GM12865 (cell line): ENCODE measurements at places on chromosomes 2 and 18.

GRCh38 chr18:33577685-33578517 lies at the start of gene ASXL3:
Gene ASXL3, plus strand, starts transcription at chr18:33578219. Its CDS starts 413 bp downstream, at chr18:33578632.
- peak; percentile 7 for DNase-seq

DNA sequence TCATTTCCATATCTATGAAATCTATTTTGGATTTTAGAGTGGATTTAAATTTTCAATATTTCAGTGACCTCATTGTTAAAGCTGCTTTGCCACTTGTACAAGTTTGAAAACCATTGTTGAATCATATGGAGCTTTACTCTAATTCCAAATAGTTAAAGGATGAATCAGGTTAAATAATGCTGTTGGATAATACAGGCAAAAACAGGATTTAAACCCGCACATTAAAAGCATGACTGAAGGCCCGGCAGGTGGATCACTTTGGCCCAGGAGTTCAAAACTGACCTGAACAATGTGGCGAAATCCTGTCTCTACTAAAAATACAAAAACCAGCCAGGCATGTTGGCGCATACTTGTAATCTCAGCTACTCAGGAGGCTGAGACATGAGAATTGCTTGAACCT lies 68.3 kb downstream of the RIF1 start:
- no peak for DNase-seq

DNA sequence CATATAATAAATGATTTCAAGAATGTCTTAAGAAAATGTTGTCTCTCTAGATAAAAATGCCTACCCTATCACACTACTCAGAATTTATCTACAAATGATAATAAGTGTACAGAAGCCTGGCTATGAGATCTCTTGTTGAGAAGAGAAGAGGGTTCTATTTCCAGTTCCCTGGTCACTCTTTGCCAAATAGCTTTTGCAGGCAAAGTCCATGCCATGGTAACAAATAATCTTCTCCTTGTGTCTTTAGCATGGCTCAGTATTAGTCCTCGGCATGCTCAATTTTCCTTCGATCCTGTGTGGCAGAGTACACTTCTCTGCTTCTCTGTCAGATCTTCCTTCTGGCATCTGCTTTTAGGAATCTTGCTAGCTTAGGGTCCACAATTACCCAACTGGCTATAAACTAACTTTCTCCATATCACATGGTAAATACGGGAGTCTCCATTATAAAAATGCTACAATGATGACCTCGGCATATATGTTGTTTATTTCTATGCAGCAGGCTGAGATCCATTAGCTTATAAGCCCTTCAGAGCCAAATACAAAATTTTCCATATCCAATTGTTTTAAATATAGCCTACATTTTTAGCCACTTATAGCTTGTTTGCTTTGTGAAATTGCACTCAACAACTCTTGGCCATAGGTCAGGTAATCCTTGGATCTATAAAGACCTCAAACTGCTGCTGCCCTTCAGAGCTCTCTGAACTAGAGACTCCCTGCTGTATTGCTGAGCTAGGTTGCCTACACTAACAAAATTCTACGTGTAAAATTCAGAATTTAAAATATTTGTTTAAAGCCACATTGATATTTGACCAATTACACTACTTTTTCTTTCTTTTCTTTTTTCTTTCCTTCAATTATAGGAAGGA lies 157.5 kb downstream of the FSIP2 start:
- DNase-seq: no peak

GRCh38 chr2:227828477-227828912 lies 14.9 kb downstream of the CCL20 start:
- no peak for DNase-seq

- no peak for DNase-seq
Measured at GRCh38 chr18:79580498-79581171, 99.0 kb upstream of the CTDP1 start.

DNA sequence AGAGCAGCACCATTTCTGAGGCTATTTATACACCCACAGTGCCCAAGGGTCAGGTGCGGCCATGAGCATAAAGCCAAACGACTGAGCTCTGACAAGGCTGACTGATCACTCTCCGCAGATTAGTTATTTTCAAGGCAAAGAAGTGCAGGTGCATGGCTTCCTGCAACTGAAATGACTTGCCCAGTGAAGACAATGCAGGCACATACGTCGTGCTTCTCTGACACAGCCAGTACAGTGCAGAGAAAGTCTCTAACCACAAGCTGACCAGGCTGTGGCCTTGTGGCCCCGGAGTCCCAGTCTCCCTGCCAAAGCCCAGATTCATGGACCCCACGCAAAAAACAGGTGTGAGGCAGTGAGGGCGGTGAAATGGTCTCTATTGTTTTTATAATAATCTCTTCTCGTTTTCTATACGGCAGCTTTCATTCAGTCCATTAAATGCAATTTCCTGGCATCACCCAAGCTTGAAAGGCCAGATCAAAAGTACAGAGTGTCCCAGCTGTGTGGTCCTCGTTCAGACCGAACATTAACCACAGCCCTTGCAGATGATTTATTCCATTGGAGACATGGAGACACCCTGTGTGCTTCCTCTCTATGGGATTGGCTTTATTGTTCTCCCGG lies 447.0 kb upstream of the ID2 start:
- peak; percentile 95 for DNase-seq

GRCh38 chr2:183126635-183127034 lies 2.4 kb downstream of the NUP35 start:
- DNase-seq: no peak

DNA sequence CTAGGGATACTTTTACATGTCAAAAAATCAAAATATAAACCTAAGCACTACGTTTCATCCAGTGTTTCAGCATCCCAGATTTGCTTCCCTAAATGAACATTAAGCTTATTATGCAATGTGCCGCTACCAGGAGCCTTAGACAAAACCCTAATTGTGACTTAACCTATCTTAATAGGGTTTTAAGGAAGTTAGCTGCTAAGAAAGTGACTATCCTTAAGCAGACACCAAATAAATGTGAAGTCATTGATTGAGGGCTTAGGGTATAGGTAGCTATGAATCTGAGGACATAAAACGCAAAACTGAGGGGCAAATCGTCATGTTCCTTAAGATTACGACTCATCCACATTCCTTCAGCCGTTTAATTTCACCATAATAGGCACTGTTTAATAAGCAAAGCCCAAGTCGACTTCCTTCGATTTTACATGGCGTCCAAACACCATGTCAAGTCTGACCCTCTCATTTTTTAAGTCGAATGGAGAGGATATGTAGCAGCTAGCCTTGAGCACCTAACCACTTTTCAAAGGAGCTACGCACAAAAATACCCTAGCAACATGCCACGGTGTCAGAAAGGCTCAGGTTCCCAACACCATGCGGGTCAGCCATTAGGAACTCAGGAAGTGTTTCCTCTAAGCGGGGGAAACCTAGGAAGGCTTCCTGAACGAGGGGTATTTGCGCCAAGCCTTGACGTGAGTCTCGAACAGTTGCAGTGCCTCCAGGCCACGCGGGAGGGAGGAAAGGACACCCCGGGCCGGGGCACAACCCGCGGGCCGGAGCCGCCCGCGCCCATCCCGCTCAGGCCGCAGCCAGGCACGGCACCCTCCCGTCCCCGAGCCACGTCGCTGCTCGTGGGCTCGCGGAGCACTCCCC lies 1.0 kb downstream of the HDLBP start:
- no peak for DNase-seq

DNA sequence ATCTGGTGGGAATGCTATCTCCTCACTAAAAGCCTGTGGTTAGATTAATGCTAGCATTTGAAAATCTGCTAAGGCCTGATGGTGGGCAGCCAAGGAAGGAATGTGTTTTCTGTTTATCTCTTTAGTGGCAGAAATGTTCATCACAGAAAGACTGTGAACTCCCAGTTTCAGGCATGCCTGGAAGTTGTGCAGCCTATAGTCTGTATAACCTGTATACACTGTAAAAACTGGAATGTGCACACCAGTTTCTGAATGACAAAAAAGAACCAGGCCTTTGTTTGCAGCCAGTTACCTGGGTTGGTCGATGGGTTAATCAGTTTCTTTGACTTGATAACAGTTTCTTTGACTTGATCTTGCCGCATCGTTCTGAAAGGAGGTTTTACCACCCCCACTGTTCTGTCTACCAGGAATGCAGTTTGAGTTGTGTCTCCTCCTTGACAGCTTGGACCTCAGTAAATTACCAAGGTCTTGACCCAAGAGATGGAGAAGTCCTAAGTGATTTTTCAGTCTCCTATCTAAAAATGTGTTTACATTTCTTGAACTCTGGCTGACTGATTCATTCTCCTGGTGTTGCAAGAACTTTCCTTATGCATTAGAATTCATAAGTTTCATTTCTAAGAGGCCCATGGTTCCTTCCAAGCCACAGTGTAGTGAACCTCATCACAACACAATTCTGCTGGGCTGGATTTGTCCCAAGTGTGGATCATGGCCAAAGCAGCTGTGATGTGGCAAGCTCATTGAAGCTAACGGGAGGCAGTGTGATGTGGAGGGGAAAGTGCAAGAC lies 62.2 kb downstream of the KIAA2012 start:
- DNase-seq: no peak

- no peak for DNase-seq
Measured at GRCh38 chr2:458425-458815, 170.5 kb upstream of the ALKAL2 start.

GRCh38 chr18:53971331-53971730 lies 253.1 kb downstream of the MBD2 start:
- no peak for DNase-seq

DNA sequence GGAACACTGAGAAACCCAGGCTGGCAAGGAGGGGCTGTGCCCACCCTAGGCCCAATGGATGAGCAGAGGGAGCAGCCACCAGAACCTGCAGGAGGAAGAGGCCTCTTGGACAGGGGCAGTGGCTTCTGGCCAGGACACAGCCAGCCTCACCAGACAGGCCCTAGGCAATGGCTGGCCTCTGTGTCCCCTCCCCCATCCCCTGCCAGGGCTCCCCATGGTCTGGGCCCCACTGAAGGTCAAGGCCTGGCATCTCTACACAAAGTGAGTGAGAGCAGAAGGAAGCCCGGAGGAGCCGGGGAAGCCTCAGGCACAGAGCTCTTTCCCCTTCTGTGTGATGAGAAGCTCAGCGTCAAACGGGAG lies 6.3 kb downstream of the PRLH start:
- no peak for DNase-seq

DNA sequence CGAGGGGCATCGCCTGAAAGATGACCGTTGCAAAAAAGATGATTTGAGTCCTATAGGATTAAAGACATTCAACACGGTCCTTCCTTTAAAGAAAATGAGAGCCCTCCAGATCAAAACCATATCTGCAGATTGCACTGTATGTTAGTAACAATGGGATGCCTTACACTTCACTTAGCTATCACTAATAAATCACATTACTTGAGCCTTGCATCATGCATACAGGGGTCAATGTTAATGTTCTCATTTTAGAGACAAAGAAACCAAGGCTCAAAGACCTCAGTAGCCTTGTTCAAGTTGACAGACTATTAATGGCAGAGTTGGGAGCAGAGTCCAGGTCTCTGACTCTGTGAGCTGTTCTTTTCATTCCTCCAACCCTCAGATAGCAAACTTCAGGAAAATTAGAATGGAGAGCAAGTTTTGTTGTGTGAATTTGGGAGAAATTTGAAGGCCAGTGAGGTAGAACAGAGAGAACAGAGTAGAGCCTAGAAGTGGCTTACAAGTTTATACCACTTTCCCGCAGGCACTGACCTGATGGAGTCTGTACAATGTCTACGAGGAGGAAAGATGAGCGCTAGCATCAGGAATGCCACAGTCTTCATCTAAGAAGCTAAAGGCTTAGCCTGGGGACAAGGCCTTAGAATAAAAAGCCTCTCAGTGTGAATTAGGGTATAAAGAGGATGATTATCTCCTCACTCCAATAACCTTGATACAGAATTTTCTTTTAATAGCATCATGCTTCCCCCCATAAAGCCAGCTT lies 48.3 kb downstream of the TRIB2 start:
- no peak for DNase-seq

DNA sequence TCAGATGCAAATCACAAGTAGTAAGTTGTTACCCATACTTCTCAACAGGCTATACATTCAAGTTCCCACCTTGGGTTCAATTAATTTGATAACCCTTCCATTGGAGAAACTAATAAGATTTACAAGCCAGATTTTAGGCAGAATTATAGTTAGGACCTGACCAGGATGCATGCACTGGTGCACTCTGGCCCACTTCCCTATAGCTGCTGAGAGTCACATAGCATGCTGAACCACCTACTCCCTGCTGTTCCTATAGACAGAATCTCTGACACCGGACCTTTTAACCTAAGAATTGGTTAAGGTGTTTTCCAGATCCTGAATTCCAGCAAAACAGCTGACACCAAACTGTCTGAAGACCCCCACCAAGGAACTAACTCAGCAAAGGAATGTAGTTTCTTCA lies 26.2 kb downstream of the FAM210A start:
- DNase-seq: no peak

DNA sequence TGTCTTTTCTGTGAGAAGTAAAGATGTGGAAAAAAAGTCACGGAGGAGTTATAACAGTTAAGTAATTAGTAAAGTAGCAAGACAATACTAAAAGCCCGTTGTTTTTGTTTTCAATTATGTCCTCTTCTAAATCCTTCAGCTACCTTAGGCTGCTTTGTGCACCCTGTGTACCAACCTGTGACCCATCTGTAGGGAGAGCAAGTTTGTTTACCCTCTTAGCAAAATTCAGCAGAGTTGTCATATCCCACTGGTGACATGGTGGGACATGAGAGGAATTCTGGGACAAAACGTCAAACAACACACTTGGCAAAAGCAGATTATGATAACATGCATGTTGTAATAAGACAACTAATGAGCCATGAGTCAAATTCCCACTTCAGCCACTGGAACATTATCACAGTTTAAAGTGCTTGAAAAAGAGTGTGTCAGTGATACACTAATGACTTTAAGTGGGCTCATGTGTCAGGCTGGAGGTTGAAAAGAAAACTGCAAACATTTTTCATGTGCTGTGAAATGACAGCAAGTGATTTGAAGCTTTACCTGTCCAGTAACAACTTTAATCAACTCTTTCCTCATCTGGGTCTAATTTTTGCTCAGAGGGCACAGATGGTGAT lies 392.8 kb upstream of the ACVR2A start:
- DNase-seq: no peak

DNA sequence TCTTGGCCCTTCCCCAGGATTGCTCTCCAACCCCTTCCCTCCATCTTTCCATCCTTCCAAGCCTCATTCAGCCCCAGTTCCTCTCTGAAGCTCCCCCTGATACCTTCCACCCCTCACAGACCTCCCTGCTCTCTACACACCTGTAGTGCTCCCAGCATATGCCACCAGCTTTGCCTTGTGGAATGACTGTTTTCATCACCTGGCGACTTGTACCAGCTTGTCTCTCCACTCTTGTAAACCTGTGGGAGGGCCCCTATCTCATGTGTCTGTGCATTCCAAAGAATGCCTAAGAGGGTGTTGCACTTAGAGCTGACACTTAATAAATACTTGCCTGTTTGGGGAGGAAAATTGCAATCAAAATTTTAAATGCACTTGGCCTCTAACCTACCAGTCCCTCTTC lies 198.7 kb downstream of the BCL11A start:
- DNase-seq: no peak

- no peak for DNase-seq
Measured at GRCh38 chr18:55982992-55983391, 395.0 kb upstream of the TCF4 start.
